Renal cortex interstitium (tissue), 15 donors: ENCODE measurements at places on chromosomes 13 and 19. TPM values are rescaled to one million over a fixed set of nuclear protein-coding genes. Genes with fewer than 3 reads are reported as not detected.

DNA sequence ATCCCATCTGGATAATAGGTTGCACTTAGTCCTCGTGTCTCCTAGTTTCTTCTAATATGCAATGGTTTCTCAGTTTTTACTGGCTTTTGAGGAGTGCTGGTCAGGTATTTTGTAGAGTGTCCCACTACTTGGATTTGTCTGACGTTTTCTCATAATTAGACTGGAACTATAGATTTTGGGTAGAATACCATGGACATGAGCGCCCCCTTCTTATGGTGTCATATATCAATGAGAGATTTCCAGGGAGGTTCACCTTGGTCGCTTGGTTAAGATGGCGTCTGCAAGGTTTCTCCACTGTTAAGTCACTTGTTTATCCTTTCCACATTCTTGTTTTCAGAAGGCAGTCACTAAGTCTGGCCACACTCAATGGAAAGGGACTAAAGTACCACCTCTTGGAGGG, 6.7 kb downstream of the SOHLH2 start:
- no peak for DNase-seq

DNA sequence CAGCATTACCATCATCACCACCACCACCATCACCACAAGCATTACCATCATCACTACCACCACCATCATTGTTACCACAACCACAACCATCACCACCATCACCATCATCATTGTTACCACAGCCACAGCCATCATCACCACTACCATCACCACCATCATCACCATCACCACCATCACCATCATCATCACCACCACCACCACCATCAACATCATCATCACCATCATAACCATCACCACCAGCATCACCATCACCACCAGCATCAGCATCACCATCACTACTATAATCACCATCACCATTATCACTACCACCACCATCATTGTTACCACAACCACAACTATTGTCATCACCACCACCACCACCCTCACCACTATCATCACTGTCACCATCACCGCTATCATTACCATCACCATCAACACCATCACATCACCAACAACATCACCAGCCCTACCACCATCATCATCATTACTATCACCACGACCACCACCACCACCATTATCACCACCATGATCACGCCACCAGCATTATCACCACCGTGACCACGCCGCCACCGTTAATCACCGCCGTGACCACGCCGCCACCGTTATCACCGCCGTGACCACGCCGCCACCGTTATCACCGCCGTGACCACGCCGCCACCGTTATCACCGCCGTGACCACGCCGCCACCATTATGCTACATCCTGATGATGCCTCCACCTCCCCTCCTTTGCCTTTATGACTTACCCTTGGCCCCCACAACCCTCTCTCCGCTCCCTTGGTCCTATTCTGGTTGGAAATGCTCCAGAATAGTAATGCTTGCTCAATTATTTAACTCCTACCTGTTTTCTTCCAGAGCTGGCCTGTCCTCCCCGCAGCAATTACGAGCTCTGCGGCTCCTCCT, 10.0 kb upstream of the FXYD3 start:
- no peak for DNase-seq

The PLPP2 gene
- 3.0 TPM for polyA plus RNA-seq

The KLC3 gene
- 2.0 TPM for polyA plus RNA-seq

GRCh38 chr13:26709461-26709860, 51.1 kb downstream of the GPR12 start:
- DNase-seq: no peak

The FXYD3 gene
- polyA plus RNA-seq: 12.0 TPM

DNA sequence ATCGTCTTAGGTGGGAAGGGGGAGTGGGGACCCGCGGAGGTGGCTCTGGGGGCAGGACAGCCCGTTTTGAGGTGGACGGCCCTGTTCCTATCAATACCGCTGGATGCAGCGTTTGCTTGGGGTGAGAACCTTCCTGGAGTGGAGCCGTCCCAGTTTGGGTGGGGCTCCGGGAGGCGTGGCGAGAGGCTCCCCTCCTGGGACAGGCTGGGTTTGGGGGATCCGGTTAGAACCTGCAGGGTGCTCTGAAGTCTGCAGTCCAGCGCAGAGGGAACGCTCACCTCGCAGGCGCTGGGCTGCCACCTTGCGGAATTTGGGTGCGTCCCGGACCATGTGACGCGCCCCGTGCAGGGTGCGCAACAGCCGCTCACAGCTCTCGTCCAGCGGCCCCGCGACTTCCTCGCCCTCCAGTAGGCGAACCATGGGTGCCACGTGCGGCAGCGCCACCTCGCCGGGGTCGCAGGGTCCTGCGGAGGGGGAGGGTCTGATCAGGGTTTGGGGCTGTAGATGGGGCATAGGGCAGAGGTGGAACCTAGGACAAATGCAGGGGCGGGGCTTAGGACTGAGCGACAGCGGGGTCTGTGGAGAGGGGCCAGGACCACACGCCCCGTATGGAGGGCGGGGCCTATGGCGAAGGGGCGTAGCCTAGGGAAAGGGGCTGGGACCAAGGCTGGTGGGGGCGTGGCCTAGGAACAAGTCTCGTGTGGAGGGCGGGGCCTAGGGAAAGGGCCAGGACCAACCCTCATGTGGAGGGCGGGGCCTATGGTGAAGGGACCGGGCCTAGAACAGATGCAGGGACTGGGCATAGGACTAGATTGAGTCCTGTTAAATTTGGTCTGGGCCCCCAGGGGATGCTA, 13.8 kb downstream of the SH2D3A start:
- DNase-seq: no peak

The PRODH2 gene
- polyA plus RNA-seq: 42.4 TPM

DNA sequence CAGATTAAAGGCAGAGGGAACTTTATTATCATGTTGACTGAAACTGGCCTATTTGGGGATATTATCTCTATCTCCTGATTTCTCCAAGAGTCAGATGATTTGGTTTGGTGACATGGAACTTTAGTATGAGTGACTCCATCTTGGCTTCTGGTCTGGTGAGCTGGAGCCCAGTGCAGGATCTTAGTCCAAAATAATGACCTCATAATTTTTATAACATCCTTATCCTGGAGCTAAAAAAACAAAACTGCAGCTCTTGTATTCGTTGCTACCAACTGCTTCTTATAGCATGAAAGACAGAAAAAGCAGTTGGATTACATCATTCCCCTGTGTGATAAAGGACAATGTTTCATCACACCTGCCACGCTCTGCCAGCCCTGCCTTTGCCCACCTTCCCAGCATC, 39.3 kb upstream of the RNF17 start:
- no peak for DNase-seq

The DPP9 gene
- polyA plus RNA-seq: 27.1 TPM
